Heart left ventricle (tissue), 16 donors: ENCODE measurements at places on chromosomes 11 and 22. TPM values are rescaled to one million over a fixed set of nuclear protein-coding genes. Genes with fewer than 3 reads are reported as not detected.

ANKRD49 gene
- 5.6 TPM for polyA plus RNA-seq

ROBO4 gene
- 21.8 TPM for polyA plus RNA-seq

- no peak for DNase-seq
These were observed 138.7 kb downstream of the SOX6 start for GRCh38 chr11:16217631-16218030.

DNA sequence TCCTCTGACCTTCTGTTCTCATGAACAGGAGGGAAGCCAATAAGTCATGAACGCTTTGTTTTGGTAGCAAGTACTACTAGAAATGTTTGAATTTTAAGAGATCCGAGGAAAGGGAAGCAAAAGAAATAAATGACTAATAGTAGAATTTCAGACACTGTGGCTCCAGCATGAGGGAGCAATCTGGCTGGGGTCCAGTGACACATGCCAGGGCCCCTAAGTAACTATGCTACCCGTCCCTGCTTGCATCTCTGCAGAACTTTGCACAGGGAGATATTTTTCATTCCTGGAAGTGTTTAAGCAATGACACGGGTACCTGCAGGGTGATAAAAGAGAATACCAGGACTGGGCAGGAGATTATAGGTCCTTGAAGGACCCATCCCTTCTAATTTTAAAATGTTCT, 7.3 kb upstream of the ADAMTS8 start:
- no peak for DNase-seq
